ENCODE measurements at places on chromosomes 4 and X.

GRCh38 chr4:81314196-81314896 lies 99.3 kb upstream of the PRKG2 start:
- no peak for DNase-seq

GRCh38 chrX:11881485-11882170 lies 123.6 kb downstream of the MSL3 start:
- DNase-seq = no peak

DNA sequence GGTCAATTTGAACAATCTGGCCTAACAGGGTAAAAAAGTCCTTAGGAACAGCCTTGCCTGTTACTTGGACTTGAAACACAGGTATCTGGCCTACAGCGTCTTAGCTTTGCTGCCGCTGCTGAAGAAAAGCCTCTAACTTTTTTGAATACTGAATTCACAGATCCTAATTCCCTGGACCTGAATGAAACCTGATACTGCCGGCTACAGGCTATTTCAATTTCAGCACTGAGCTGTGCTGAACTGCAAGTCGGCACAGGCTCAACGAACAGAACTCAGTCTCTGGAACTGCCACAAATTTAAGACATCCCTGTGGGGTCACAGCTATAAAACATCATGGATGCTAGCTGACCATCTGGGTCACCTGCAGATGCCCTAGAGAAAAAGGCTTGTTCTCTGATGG lies 7.2 kb downstream of the NR0B1 start:
- no peak for DNase-seq

DNA sequence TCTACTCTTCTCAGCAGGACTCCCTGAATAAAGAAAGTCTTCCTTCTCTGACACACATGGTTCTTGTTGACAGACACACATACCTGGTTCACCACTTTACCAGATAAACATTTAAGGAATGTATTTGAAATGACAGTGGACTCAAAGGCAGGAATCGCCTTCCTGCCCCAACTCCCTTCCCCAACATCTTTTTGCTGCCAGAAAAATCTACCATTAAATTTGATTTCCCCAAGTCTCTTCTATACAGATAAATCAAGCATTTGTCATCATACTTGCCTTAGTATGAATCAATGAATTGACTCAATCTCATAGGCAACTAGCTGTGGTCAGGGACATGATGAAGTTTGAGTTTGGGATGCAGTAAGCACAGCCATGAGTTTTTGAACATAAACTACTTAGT lies 23.3 kb upstream of the ANXA5 start:
- no peak for DNase-seq

- no peak for DNase-seq
Observed at GRCh38 chr4:1368421-1369090, 21.5 kb downstream of the UVSSA start.
